ENCODE measurements at places on chromosomes 7 and 10.

DNA sequence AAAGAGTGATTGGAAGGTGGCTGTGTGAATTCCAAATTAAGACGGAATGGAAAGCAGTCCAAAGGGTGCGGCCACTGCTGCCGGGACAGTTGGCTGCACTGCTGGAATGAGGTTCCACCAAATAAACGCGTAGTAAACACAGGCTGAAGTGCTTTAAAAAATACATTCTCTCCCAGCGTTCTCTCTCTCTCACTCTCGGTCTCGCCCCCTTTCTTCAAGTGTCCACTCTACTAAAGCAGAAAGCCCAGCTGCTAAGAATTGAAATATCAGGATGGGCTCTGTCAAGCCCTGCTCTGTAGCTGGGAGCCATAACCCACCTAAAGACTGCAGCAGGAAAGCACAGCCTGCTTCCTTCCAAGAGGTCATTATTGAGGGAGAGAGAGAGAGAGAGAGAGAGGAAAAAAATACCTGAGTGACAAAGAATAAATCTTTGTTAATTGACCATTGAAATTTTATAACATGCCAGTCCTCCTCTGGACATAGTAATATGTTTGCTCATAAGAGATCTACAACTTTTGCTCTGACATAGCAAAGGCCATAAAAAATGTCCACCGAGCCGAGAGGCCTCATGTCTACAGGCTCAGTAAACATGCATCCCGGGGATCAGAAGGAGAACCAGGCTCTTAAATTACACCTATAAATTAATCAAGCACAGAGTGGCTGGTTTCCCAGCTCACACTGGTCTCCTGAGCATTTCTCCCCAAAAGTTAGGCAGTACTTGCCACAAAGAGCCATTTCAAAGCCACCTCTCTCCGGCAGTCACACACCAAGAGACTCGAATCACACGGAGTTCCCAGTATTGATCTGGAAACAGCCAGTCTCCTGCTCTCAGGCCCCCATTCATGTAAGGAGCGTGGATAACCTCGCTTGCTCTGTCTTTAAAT is 72.8 kb downstream of the FGFR2 start:
- DNase-seq: no peak

GRCh38 chr10:133199992-133200611 is 29.9 kb upstream of the UTF1 start:
- DNase-seq: no peak

GRCh38 chr7:26439521-26440232 is 148.0 kb downstream of the SNX10 start:
- DNase-seq: no peak

- DNase-seq: no peak
Measured at GRCh38 chr7:127731431-127732080, 79.6 kb downstream of the SND1 start.

DNA sequence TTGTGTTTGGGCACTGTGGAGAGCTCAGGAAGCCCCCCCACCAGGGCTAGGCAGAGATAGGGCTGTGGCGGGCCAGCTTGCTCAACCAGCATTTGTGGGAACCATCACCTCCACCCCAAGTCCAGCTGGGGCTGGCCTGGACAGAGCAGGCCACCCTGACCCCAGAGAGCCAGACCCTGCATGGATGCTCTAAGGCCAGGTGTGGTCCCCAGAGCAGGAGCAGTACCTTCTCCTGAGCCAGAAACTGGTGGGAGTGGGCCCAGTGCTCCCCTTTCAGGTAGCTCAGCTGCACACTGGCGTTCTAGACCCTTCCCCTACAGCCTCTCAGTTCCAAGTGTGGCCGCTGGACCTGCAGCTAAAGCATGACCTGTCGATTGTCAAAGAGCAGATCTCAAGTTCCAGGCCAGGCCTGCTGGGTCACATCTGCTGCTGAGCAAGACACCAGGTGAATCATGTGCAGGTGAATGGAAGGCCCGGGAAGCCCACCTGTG is 57.2 kb downstream of the RASGEF1A start:
- DNase-seq: no peak

- DNase-seq: no peak
Measured at GRCh38 chr10:58820386-58820785, 307.7 kb downstream of the BICC1 start.

GRCh38 chr10:718143-718700 is 28.8 kb upstream of the DIP2C start:
- no peak for DNase-seq

DNA sequence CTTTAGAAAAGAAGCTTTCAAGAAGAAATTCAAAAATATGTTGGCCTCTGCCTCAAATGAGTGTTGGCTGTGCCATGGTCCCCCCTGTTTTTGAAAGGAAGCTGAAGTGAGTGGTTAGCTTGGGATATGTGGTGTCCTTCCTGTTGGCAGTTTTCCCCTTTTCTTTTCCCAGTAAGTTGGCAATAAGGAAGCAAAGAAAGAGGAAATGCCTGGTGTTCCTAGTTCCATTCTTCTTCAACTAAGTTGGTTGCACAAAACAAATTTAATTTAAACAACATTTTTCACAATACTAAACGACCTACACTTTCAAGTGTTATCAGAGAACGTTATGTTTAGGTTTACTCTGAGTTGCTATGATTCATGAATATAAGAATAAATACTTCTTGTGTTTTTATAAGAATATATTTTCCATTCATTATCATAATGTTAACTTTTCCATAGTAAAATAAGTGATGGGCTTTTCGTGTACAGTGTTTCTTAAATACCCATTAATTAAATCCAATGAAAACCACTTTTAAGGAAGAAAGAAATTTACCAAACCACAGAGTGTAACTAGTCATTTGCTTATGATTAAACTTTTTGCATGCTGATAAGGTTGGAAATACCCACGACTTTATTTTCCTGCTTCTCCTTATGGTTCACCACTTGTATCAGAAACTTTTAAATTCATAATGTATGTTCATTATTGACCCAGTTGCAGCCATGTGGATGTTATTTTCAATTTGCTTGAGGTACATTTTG is 7.7 kb downstream of the HDAC9 start:
- DNase-seq: no peak

- no peak for DNase-seq
Measured at GRCh38 chr7:137846827-137847567, at the start of gene DGKI. Gene DGKI (minus strand): TSS chr7:137846974.

All from stimulated activated CD8-positive, alpha-beta memory T cell treated with anti-CD3 and anti-CD28 coated beads, Interleukin-2, amount 100 ng/mL, for 48 hours (primary cell).